ENCODE measurements at places on chromosomes 11 and 22. TPM values are rescaled to one million over a fixed set of nuclear protein-coding genes. Genes with fewer than 3 reads are reported as not detected.

- DNase-seq: no peak
Observed at GRCh38 chr11:2289859-2290258, 11.9 kb downstream of the C11orf21 start.

DNA sequence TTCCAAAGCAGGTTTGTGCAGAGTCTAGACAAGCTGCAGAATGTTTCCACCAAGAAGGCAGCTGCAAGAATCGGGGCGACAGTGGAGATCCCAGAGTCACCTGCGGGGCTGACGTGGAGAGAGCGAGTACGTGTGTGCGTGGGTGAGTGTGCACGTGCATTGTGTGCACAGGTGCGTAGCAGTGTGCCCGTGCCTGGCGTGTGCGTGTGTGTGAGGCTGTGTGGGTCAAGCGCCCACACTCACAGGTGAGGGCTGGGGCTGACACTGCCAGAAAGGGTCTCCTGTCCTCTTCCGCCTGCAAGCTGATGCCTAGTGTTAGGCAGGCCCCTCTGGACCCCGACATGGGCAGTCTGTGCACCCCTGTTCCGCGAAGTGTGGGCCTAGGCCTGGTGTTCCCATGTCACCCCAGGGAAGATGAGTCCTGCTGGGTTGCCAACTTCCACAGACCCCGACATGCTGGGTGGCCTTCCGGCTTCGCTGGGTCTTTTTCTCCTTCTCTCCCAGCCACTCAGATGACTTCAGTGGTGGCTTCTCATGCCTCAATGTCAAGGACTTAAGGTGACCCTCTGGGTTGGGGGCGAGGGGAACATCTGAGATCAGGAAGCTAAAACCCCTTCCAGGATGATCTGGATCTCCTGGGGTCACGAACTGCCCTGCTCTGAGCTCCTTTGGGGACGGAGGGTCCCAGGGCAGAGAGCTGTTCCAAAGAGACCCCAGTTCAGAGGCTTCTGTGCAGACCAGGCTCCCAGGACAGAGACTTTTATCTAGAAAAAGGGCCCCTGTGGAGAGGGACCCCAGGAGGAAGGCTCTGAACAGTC is 10.4 kb upstream of the SYT8 start:
- DNase-seq: no peak

DNA sequence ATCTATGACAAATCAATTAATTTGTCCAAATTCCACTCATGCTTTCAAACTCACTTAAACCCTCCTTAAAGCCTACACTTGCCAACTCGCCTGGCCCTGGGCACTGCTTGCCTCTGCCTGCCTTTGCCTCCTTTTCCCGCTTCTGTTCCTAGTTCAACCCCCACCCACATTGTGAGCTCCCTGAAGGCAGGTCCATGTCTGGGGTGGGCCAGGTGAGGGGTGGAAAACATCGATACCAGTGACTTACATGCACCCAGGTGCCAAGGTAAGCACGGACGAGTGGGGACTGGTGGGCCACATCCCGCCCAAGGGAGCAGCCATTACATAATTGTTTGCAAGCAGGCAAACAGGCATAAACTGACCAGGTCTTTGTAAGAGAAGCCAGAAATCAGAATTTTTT is 146.2 kb downstream of the ST3GAL4 start:
- peak; percentile 7 for DNase-seq

DNA sequence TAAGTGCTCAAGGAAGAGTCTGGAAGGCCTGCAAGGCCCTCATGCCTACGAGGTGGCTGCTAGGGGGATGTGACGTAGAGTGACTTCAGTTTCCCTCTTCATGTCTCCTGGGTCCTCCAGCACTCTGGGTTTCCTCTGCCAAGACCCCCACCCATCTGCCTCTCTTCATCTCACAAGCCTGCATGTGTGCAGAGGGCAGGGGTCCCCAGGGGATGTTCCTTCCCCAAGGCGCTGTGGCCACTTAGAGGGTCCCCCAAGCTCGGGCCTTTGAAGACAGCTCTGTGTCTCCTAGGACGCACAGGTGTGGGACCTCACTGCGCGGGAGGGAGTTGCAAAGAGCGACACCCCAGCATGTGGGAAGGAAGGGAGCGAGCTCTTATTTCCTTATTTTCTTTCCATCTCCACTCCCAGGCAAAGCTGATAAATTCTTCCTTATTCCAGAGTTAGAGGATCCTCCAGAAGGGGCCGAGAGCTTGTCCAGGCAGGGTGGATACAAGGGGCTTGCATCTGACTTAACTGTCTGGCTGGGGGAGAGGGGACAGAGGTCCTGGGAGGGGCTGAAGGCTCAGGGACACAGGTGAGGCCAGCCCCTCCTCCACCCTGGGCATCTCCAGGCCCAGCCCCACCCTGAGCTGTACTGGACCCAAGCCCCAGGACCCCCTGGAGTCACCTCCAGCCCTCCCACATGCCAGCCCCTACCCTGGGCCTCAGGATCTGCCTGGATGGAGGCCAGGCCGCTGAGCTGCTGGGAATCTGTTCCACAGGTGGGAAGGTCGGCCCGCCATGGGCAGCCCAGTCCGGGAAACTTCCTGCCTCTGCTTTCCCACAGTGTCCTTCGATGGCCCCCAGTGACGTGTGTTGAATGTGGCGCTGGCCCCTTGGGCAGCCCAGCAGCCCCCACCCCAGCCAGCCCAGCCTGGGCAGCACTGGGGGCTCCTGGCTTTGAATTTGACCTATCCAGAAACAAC is 59.7 kb upstream of the KCNQ1OT1 start:
- DNase-seq: no peak

GRCh38 chr11:8253566-8253965 is 10.1 kb downstream of the LMO1 start:
- no peak for DNase-seq

GRCh38 chr22:49570032-49570848 is 257.4 kb downstream of the BRD1 start:
- DNase-seq: no peak

DNA sequence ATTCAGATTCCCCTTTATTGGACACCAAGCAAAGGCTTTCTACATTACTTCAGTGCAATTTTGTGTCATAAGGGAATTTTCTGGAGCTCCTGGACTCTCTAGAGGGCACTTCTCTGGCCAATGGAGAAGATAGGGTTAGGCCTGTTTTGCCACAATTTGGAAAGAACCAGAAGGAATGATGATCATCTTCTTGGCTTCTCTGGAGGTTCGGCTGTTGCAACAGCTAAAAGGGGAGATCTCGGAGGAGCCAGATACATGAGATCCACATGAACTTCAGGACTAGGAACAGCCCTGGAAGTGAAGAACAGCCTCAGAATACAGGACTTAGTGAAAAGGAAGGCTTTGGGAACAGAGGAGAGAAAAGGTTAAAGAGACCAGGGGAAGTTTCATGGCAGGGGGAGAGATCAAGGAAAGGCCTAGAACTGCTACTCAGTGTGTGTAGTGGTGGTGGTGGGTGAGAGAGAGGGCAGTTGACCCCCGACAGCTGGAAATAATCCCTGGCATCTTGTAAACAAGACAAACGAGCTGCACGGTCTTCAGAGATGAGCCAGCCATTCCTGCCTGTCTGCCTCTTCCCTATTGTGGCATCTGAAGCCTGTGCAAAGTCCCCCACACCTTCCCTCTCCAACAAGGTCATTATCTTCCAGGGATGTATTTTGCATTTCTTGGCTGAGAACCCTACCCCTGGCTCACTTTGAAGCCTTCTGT is 83.8 kb downstream of the CCDC81 start:
- DNase-seq: no peak

- no peak for DNase-seq
Observed at GRCh38 chr11:43576320-43576802, 104.2 kb upstream of the HSD17B12 start.

DNA sequence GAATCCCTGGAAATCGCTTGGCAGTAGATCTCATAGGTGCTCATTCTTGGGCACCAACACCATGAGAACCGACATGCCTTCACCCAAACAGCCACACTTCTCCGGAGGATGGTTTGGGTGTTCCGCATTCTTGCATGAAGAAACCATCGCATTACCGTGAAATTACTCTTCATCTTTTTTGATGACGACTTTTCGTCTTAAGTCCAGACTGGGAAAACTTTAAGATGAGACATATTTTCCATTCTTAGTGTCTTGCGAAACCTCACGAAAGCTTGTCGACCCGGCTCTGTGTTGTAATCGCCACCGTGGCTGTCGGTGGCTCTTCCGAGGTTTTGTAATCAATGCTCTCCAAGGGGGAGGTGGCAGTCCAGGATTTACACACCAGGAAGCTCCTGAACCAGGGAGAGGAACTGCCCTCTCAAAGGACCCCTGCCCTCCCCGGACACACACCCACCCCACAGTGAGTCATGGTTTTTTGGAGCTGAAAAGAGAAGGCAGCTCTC is 1.7 kb downstream of the TOM1 start:
- DNase-seq: peak; percentile 88

DNA sequence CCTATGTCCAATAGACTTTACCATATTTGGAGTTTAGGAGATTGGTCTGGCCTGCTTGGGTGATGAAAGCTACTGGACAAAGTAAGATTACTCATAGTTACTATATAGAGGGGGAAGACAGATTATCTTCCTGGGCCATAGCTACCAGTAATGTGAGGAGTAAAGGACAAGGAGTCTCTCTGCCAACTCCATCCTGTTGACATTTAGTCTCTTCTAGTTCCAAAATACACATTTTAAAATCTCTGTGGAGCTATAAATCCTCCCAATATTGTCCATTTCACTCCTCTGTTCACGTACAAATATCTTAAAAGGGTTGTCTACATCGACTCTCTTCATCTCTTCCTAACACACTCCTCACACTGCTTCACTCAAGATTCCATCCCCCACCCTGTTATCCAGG is 1.1 kb upstream of the OR51D1 start:
- DNase-seq: no peak

DNA sequence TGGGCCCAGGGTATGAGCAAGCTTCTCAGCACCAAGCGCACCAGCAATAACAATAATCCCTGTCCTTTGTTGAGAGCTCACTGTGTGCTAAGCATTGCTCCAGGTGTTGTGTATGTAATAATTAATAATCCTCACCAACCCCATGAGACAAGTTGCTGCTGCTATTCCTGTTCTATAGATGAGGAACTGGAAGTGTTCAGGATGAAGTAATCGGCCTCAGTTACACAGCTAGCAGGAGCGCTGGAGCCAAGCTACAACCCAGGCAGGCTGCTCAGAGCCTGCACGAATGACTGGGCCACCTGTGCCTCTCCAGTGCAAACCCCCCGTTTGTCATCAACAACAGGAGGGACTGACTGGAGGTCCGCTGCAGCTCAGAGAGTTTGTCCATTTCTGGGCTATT is 35.2 kb upstream of the CECR2 start:
- no peak for DNase-seq

- DNase-seq: peak; percentile 95
Observed at GRCh38 chr11:101715281-101715680, 131.5 kb upstream of the TRPC6 start.

GRCh38 chr11:125154378-125155099 is 10.0 kb upstream of the PKNOX2 start:
- no peak for DNase-seq

- peak; percentile 44 for DNase-seq
Observed at GRCh38 chr22:20843501-20843900, 15.1 kb downstream of the PI4KA start.

GRCh38 chr11:133277886-133278285 is 254.4 kb downstream of the OPCML start:
- DNase-seq: no peak

DNA sequence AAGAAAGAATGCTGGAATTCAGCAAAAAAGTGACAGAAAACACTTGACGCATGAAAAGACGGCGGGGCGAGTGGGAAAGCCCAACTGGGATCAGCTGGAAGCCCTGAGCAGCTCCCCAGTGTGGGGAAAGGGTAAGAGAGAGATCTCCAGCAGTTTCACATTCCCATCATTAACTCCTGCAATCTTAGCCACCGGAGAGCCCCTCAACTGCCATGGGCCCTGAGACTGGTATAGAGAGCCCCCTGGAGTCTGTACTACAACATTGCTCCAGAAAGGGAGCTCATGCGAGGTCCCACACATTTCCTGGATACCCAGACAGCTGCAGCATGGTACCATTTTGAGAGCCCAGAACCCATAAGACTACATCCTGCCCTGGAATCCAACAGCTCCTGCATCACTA is 31.1 kb downstream of the MRGPRX4 start:
- peak; percentile 10 for DNase-seq

DNA sequence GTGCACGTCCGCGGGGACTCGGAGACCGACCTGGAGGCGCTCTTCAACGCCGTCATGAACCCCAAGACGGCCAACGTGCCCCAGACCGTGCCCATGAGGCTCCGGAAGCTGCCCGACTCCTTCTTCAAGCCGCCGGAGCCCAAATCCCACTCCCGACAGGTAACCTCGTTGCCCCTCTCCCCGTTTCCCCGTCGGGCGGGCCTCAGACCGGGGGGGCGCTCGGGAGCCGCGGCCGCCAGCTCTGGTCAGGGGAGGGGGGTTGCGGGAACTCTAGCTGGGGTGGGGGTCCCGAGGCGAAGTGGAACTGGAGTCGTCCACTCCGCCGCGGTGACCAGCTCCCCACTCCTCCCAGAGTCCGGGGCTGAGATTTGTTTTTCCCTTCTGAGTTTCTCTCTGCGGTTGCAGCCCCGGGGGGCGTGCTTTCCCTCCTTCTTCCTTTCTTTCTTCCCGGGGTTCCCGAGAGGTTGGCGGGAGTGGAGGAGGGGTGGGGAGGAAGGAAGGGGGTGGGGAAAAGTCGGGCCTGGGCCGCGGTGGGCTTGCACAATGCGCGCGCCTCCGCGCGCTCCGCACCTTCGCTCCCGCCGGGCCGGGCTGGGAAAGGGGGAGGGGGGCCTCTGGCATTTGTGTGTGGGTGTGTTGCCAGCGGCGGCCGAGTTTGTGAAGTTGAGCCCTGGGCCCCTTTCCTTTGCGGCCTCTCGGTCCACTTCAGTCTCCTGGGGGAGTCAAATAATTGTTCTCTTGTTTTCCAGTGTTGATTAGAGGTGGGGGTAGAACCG is 952 bp downstream of the YAP1 start:
- DNase-seq: peak; percentile 58

GRCh38 chr11:73047773-73048371 is 94.2 kb downstream of the FCHSD2 start:
- peak; percentile 15 for DNase-seq

DNA sequence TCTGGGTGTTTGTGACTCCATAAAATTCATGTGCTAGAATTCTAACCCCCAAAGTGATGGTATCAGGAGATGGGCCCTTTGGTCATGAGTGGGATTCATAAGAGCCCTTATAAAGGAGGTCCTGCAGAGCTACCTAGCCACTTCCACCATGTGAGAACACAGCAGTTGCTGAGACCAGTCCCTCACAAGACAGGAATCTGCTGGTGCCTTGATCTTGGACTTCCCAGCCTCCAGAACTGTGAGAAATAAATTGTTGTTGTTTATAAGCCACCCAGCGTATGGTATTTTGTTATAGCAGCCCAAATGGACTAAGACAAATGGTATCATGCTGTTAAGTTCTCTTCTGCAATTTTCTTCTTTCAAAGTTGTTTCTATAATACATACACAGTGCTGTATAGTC is 1.5 kb upstream of the PLAAT5 start:
- DNase-seq: no peak

GRCh38 chr11:107706531-107706930 is 5.3 kb downstream of the SLN start:
- DNase-seq: no peak

Gene SPDYC
- total RNA-seq: not detected

Gene SNAP29
- total RNA-seq: 3.7 TPM

Gene RIC3
- 0.26 TPM for total RNA-seq

Gene C2CD2L
- total RNA-seq: 2.3 TPM

Gene VPS37C
- total RNA-seq: 8.7 TPM

Gene PLAAT5
- not detected for total RNA-seq

Gene PANX2
- 0.26 TPM for total RNA-seq
